ENCODE measurements at places on chromosomes 13 and 19.

GRCh38 chr13:110813646-110814624, 100.4 kb downstream of the ING1 start:
- no peak for DNase-seq

DNA sequence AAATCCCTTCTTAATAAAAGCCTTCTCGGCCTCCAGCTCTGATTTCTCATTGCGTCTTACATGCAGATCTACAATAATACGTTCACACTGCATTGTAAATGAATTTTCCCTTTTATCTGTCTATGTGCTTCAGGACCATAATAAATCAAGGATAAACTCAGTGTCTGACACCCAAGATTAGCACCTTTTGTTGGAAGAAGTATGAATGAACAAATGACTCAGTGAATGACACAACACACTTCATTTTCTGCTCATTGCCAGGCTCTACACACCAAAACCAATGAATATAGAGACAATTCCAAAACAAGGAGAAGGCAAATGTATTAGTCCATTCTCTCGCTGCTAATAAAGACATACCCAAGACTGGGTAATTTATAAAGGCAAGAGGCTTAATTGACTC, 1224.4 kb downstream of the EFNB2 start:
- DNase-seq = no peak

GRCh38 chr13:33026489-33027152, 10.4 kb downstream of the KL start:
- no peak for DNase-seq

DNA sequence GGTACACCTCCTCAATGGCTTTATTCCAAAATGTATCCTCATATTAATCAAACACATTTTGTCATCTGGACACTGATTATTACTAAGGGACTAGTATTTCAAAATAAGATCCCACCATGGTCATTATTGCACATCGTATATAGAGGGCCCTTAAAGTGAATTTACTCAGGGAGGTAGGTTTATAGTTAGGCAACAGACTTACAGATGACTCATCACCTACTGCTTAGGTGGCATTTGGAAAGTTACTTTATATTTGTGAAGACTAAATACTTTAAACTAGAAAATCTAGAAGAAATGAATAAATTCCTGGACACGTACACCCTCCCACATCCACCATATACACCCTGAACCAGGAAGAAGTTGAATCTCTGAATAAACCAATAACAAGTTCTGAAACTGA, 353.0 kb downstream of the KCTD12 start:
- DNase-seq = no peak

GRCh38 chr13:54953786-54954185, 1925.2 kb downstream of the OLFM4 start:
- no peak for DNase-seq

DNA sequence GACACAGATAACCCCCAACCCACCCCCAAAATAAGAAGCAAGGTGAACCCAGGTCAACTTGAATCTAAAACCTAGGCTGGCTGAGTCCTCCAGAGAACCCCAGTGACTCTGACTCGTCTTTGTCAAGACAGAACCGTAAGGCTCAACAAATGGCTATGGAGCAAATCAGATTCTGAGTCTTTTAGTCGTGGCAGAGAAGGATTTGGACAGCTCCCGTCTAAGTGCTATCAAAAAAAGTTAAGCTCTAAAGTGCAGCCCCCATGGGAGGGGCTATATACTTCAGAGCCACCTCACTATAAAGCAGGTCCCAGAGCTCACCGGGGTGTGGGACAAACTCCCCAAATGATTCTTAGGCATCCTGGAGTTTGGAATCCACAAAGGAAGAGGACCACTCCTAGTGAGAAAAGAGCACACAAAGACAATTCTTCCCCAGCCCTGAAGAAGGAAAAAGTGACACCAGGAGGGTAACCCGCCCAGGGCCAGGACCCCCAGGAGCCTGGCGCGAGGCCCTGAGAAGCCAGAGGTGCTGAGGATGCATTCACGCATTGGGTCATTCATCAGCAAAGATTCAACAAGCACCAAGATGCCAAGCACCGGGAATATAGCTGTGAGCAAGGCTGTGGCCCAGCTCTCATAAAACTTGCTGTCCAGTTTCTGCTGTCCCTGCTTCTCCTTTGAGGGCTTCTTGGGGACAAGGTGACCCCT, 25.4 kb upstream of the C13orf42 start:
- no peak for DNase-seq

DNA sequence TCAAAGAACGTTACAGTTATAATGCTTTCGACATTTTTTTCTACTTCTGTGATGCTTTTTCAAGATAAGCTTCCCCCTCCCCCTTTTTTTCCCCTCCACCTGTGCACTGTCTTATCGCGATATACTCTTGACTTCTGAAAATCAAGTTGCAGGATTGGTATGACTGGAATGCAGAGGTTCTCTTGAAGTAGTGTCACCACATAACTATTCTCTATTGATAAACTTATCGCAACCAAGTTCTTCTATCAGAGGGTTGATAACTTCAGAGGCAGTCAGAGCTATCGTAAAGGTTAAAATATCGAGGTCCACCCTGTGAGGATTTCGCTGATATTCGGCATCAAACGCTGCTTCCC, 820 bp downstream of the EID2 start:
- DNase-seq = peak; percentile 53

DNA sequence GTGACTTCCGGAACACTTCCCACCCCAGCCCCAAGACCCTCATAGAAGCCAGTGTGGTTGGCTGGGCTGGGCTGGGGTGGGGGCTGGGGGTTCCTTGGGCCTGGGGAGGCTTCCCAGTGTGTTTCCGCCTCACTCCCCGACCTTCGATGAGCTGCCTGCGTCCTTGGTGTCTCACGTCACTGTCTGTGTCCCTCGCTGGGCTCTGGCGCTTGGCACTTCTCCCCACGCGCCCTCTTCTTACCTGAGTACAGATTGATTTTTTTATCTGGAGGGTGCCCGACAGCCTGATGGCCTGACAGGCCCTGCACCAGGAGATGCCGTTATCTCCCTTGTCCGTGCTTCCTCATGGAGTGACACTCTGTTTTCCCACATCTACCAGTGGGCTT, 7.6 kb upstream of the GRIN3B start:
- no peak for DNase-seq

- no peak for DNase-seq
Measured at GRCh38 chr19:2509096-2509495, 33.2 kb downstream of the GADD45B start.

DNA sequence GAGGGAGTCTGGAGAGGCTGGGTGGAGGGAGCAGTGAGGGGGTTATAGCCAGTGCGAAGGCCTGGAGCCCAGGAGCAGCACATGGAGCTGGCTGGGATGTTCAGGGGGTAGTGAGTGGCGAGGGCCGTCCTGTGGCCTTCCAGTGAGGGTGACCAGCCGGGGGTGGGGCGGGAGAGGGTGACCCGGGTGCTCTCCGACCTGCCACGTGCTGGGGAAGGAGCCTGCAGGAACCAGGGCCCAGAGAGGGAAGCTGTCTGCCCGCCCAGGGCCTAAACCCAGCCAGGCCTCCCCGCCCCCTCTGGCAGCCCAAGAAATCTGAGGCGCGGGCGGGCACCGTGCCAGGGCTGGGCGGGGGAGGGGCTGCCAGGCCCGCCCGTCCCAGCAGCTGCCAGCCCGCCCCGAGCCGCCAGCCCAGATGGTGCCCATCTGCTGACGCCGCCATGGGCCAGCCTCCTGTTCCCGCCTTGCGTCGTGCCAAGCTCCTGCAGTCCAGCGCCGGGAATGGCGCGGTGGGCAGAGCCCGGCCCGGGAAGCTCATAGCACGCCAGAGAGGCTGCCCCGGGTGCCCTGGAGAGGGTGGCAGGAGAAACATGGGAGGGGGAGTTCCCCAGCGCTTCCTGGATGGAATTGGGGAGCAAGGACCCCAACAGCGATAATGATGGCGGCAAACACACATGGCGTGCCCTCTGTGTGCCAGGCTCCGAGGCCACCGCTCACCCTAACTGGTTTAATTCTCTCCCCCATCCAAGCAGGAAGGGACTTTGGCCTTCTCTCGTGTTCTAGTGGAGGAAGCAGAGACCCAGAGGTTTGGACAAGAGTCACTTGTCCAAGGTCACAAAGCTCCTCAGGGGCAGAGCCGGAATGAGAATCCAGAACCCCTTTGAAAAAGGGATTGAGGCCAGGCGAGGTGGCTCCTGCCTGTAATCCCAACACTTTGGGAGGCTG, 21.5 kb downstream of the NFIC start:
- peak; percentile 87 for DNase-seq

- DNase-seq = peak; percentile 66
Measured at GRCh38 chr13:74771964-74772363, 637.8 kb upstream of the KLF12 start.

DNA sequence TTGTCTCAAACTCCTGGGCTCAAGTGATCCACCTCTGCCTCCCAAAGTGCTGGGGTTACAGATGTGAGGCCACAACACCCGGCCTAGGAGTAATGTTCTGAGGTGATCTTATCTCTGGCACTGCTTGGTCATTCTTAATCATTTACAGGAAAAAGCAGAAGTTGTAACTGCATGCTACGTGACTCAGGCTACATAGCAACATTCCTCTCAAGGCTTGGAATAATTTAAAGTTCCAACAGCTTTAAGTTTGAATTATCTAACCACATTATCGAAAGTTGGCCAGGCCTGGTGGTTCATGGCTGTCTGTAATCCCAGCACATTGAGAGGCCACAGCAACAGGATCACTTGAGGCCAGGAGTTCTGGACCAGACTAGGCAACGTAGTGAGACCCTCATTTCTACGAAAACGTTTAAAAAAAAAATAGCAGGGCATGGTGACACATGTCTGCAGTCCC, 3.9 kb upstream of the B9D2 start:
- peak; percentile 63 for DNase-seq

DNA sequence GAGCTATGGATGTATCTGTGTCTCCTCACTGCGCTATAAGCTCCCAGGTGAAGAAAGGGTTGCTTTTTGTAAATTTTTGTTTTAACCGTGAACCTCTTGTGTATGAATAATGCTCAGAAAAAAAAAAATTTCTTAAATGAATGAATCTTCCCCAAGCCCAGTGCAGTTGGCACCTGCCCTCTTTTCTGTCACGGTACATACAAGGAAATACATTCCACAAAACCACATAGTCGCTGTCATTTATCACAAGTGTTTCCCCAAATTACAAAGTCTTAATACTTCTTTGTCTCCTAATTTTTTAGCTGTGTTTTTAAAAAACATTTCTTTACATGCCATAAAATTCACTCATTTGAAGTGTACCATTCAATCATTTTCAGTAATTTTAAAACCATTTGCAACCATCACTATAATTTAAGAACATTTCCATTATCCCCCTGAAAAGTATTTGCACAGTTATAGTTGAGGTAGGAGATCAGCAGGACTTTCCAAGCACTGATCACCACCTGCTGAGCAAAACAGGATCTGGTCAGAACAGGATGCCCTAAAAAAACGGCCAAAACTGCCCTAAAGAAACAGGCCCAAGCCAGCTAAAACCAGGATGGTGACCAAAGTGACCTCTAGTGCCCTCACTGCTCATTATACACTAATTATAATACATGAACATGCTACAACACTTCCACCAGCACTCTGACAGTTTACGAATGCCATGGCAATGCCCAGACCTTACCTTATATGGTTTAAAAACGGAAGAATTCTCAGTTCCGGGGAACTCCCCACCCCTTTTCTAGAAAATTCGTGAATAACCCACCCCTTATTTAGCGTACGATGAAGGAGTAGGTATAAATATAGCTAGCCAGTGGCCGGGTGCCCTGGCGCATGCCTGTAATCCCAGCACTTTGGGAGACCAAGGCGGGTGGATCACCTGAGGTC, 1.3 kb upstream of the TEX30 start:
- no peak for DNase-seq

- DNase-seq = no peak
Measured at GRCh38 chr19:44757735-44758505, 9.4 kb downstream of the BCL3 start.

DNA sequence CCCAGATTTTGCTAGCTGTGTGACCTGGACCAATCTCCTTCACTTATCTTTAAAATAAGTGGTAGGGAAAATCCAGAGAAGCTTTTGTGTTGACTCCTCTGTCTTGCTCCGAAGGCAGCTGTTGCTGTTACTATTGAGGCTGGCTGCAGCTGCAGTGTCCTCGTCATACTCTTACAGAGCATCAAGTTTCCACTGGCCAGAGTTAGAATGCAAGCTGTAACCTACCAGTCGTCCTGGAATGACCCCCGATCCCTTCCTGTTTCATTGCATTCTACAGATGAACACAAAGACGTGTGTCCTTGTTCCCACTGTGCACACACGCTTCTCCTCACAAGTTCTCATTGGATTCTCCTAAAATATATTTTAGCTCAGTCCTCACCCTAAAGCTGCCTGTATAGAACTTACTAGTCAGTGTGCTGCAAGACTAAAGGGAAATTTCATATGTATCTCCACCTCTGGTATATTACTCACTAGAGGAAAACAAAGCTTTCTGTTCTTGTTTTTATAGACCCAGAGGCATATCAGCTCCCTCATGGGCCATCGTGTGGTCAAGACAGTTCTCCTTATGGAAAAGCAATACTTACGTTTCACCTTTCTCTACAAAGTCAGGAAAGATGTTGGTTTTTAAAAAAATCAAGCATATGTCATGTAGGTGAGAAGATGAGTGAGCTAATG, 589.8 kb downstream of the LMO7 start:
- DNase-seq = no peak

GRCh38 chr13:110299283-110299840, 7.6 kb downstream of the COL4A1 start:
- DNase-seq = no peak

- peak; percentile 62 for DNase-seq
Measured at GRCh38 chr19:892243-892893, 619 bp downstream of the MED16 start.

DNA sequence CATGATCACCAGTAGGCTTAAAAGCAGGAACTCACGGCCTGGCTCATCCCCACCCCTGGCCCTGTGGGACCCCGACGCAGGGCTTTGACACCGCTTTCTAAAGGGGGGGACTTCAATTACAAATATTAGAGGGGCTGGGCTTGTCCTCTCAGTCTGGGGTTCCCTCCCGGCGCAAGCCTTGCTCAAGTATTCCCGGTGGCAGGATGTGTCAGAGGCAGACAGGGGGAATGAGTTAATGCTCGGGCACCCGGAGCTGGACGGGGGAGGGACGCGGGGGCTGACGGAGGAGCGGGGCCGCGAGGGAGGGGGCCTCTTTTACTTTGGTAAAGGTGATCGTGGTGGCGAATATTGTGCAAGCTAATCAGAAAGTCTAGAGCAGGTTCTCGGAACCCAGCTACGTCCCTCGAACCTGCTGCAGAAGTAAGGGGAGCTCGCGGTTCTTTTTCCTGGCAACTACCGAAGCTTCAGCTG, 1.1 kb downstream of the FGF14 start:
- peak; percentile 11 for DNase-seq

DNA sequence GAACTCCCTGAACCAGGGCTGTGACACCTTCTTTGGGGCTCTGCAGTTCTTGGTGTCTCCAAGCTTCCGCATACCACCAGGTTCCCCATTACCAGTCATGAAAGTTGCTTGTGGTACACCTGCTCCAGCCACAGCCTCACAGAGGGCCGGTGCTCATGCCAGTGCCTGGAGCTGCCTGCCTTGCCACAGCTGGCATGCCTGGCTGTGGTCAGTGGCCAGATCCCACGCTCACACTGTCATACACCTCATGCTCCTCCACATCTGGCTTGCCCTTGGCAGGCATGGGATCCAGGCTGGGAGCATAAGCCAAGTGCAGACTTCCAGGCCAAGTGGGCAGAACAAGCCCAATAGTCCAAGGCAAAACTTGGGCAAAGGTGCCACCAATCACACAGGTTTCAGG, 1054.9 kb downstream of the SLITRK5 start:
- no peak for DNase-seq

GRCh38 chr13:34020388-34020787, 202.4 kb downstream of the RFC3 start:
- DNase-seq = no peak

- DNase-seq = peak; percentile 38
Measured at GRCh38 chr19:56109226-56109625, 11.9 kb downstream of the ZNF787 start.

GRCh38 chr19:49413348-49413747, 9.9 kb downstream of the PTH2 start:
- DNase-seq = no peak
